ENCODE measurements at places on chromosomes 16 and 17.

DNA sequence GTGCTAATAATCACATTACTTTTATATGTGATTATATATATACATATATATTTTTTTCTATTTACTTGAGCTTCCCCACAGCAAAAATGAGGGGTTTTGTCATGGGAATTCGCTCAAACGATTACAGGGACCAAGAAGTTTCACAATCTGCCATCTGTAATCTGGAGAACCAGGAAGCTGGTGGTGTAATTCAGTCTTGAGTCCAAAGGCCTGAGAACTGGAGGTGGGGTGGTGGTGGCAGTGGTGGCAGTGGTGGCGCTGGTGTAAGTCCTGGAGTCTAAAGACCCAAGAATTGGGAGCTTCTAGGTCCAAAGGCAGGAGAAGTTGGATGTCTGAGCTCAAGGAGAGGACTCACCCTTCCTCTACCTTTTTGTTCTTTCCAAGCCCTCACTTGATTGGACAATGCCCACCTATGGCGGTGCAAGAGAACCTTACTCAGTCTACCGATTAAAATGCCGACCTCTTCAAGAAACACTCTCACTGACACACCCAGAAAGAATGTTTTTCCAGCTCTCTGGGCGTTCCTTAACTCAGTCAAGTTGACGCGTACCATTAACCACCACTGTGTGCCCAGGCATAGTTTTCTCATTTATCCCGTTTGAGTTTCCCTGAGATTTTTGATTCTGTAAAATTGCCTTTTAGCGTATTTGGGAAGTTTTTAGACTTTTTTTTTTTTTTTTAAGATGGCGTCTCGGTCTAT, 31.9 kb downstream of the POLR2A start:
- no peak for DNase-seq

- DNase-seq, result no peak
These were observed 282.9 kb upstream of the IRX5 start for GRCh38 chr16:54647725-54648221.

DNA sequence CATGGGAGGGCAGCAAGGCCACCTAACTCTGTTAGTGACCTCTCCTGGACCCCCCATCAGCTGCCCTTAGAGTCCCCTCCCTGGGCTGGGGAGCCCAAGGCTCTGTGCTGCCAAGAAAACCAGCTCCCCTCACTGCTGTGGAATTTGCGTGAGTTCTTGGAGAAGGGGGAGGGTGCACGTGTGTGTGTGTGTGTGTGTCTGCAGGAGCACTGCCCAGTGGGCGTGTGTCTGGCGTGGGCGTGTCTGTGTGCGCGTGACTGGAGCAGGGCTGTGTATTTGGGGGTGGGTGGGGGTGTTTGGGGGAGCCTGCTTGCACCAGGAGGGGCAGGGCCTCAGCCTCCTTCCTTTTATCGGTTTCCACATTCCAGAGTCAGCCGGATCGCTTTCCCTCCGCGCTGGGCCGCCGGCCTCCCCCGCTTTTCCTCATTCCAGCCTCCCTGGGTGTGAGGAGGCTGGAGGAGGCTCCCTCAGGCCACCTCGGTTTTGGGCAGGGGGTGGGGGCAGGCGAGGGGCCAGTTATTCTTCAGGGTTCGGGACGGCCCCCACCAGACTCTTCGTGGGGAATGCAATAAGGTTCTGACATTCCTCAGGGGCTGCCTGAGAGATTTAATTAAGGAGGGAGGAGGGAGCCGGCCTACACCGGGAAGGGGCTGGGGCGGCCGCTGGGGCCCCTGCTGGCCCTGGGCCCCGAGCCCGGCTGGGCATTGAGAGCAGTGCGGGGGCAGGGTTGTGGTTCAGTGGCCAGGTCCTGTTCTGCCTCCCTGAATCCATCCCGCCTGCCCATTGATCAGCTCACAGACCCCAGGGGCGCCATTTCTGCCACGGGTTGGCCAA, 2.5 kb downstream of the VASN start:
- DNase-seq, result peak; percentile 79

GRCh38 chr17:20920815-20921199, 122.0 kb downstream of the USP22 start:
- DNase-seq, result no peak

DNA sequence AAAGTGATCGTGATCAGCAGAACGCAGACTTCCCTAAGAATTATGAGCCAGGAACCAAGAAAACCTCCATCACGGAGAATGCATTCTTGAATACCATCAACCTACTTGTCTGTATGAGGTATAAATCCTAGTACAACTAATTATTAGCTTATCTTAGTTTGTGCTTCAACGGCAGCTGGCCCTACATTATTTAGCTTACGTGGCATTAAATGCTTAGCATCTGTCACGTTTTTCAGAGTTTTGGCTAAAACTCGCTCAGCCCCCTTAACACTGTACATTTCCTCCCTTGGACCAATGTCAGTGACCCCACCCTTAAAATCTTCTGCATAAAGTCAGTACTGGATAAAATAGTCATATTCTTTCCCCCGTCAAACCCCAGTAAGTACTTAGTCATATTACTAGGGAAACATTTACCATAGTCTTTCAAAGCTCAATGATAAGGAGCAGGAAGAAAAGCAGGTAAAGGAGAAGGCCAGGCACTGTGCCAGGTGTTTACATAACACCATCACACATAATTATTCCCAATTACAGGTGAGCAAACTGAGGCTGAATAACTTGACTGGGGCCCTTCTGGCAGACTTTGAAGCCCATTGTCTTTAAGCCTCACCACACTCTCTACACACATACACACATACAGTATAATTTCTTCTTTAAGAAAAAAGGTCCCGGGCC, 16.6 kb upstream of the TXNDC11 start:
- DNase-seq, result no peak

- DNase-seq, result no peak
These were observed at the start of the genes ABI3 and GNGT2 for GRCh38 chr17:49210158-49211029. Gene ABI3 (plus strand): TSS chr17:49210707. CDS start chr17:49210725, 18 bp downstream. Gene GNGT2 (minus strand): TSS chr17:49210574. CDS start chr17:49207422, 3,152 bp downstream.

GRCh38 chr17:68057531-68057952, 22.0 kb downstream of the KPNA2 start:
- peak; percentile 54 for DNase-seq

GRCh38 chr17:43816336-43817320, 16.3 kb downstream of the MPP3 start:
- DNase-seq, result no peak

GRCh38 chr17:70318051-70318450, 148.7 kb downstream of the KCNJ2 start:
- DNase-seq, result no peak
